ENCODE measurements at places on chromosomes 6 and 20.

GRCh38 chr6:83038246-83038645 is 27.4 kb downstream of the UBE3D start:
- no peak for DNase-seq

GRCh38 chr6:70225055-70225454 is 77.8 kb downstream of the COL9A1 start:
- DNase-seq, result no peak

DNA sequence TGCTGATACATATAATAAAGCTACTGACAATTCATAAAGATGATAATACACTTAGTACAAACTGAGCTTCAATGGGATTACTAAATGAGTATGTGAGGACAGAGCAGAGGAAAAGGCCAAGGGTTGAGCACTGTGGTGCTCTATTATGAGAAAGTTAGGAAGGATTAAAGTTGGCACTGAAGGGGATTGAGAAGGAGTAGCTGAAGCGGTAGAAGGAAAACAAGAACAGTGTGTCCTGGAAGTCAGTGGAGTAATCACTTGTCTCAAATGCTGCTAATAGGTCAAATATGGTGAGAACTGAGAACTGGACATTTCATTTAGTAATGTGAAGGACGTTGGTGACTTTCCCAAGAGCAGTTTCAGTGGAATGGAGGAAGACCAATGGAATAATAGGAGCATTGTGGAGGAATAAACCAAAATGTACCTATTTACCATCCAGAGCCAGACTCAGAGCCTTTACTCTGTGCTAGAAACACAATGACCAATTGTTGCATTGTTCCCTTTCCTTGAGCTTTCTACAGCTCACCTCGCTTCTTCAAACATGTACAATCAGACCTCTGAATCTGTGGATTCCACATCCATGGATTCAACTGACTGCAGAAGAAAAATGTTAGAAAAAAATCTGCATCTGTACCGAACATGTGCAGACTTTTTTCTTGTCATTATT is 255.9 kb downstream of the LAMA2 start:
- DNase-seq, result no peak

DNA sequence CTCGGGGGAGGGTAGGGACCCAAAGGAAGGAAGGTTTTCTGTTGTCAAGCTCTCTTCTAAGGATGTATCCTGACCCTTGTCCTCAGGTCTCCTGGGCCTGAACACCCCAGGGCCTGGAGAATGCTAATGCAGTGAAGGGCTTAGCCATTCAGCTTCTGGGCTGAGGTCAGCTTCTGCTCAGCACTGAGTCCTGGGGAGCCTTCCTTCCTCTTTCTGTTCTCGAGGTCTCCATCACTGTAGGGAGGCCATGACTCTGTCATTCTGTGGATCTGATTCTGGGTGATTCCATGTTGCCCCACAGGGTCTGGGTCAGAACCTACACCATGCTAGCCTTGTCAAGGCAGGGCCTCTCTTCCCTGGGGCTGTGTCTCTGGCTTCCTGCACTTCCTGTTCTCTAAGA is 712.7 kb downstream of the DHX35 start:
- DNase-seq, result no peak

- no peak for DNase-seq
These were observed 48.2 kb upstream of the GMPR start for GRCh38 chr6:16190214-16190613.

GRCh38 chr20:20207872-20208271 is 155.5 kb downstream of the CFAP61 start:
- no peak for DNase-seq

- DNase-seq, result no peak
These were observed 94.7 kb downstream of the TMEM170B start for GRCh38 chr6:11632231-11632630.

DNA sequence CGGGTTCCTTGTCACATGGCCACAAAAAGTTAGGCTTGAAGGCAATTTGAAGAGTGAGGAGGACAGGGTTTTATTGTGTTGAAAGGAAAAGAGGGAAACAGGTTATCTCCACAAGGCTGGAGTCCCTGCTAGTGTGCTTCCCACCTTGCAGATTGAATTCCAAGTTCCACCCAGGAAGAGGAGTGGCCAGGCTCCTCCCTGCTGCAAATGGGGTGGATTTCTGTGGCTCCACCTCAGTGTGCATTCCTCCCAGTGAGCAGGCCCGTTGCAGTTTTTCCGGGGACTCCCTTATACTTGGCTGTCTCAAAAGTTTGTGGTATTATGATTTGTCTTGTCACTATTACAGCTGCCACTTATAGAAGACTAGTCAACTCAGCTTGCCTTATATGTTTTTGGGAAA is 281.8 kb upstream of the PLCB4 start:
- DNase-seq, result no peak

DNA sequence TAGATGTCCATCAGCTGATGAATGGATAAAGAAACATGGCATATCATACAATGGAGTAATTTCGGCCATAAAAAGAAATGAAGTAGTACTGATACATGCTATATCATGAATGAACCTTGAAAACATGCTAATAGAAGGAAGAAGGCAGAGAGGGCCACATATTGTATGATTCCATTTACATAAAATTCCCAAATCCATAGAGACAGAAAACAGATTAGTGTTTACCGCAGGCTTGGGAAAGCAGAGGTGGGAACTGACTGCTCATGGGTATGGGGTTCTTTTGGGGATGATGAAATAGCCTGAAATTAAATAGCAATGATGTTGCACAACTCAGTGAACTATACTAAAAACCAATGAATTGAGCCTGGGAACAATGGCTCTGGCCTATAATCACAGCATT is 58.3 kb downstream of the SERAC1 start:
- no peak for DNase-seq

GRCh38 chr20:13113731-13114130 is 105.0 kb downstream of the SPTLC3 start:
- DNase-seq, result no peak

- no peak for DNase-seq
These were observed 84.6 kb upstream of the PROKR2 start for GRCh38 chr20:5401277-5401875.

DNA sequence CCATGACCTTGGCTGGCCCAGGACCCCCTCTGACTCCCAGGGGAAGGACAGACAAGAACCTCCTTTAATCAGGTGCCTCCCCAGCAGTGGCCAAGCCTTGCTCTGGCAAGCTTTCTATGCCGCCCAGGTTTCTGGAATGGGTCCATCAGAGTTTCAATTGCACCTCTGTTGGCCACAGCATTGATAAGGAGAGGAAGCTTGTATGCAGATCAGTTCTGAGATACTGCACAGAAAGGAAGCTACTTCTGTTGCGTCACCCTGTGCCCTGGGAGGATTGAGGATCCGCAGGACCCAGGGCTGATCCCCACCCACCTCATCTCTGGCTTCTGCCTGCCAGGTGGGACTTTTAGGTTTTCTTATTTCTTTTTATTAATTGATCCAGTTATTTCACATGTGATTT is 167.2 kb downstream of the TFAP2C start:
- DNase-seq, result no peak

DNA sequence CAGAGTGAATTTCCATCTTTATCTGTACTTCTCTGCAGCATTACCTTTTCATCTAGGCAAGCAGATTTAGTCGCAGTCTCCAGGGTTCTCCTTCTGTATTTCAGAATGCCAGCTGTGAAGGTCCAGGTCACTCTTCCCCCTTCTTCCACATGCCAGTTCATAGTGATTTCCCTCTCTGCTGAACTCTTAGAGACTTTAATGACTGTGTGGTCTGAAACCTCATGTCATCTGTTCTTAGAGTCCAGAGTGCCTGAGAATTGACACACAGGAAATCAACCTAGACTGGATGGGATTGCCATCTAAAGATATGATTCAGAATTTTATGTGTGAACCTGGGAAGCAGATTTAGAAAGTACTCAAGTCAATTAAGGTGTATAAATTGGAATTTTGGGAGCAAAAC is 248.1 kb downstream of the TPBG start:
- DNase-seq, result no peak

DNA sequence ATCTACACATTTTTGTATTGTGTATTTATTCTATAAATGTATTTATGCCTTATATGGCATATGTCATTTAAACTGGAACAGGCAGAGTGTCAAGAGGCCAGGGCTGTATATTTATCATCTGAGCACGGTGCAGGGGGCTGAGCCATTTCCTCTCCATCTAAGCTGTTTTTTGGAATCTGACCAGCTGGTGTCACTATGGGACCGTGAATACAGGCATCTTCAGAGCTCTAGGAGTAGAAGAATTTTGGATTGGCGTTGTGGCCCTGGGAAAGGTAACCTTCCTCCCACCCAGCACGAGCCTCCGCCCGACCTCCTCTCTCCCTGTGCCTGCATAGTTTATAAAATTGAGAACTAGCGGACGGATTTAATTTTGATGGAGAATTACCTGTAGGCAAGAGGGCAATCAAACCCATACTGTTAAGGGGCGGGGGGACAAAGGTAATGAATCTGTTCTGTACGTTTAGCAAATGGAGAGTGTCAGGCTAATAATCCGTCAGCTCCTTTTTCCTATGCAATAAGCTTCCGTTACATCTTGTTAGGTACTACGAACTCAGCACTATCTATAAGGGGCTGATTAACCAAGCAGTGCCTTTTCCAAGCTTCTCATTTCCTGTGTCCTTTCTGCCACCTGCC is 29.0 kb upstream of the EEF1E1 start:
- peak; percentile 28 for DNase-seq

DNA sequence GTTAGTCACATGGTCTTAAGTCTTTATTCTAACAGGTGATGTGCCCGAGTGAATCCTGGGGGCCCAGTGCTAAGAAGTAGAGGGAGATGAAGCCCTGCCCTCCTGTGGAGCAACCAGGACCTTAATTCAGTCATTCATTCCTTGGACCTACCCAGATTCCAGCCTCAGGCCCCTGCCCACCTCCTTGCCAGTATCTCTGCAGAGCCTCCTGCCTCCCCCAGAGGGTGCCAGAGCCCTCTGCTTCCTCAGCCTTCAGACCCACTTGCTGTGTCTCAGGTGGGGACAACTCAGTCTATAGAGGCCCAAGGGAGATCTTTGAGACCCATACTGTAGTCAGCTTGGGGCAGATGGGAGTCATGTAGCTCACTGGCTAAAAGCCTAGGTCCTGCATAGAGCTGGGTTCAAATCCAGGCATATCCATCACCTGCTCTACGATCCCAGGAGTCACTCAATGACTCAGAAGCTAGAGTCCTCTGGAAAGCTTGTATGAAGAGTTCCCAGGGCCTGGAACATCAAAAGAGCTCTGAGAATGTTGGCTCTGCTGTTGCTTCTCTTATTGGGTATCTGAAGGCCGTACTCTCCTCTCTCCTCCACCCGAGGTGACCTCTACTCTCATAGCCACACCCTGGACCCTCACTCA is 3.9 kb upstream of the SIGLEC1 start:
- no peak for DNase-seq

GRCh38 chr6:39050453-39051112 is 2.0 kb downstream of the GLP1R start:
- DNase-seq, result no peak

GRCh38 chr20:51800872-51801121 is 1.5 kb downstream of the SALL4 start:
- peak; percentile 12 for DNase-seq

GRCh38 chr6:81788748-81789147 is 36.3 kb upstream of the TENT5A start:
- no peak for DNase-seq

DNA sequence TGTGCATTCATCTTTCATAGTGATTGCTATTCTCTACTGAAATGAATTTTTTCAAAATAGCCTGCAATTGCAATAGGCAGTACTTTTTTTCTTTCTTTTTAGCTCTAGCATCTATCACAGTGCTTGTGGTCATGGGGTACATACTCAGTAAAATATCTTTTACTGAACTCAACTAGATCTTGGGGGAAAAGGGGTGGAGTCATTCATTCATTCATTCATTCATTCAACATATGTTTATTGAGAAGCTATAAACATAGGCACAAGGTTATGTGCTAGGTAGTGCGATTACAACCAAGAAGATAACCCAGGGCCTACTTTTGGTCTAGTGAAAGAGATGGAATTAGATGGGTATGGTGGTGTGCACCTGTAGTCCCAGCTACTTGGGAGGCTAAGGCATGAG is 1.4 kb upstream of the CDKAL1 start:
- no peak for DNase-seq

DNA sequence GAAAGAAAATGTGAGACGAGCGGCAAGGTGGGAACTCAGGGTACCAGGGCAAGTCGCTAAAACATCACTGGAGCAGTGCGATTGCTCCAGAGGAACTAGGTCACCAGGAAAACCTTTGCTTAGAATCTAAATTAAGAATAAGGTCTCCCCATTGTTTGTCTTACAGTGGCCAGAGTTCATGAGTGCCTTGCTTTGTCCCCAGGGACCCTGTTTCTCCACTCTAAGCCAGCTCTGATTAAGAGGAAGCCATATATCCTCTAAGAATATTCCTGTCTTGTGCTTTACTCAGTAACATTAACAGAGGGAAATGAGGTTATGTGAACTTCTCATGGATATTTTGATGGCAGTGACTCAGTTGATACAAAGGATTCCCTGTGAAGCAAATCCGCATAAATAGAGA is 305.8 kb downstream of the CD83 start:
- DNase-seq, result no peak

Data from muscle of arm (tissue), 14 donors.